Hippocampal formation (tissue), 2 donors: ENCODE measurements at places on chromosomes 11 and 22.

DNA sequence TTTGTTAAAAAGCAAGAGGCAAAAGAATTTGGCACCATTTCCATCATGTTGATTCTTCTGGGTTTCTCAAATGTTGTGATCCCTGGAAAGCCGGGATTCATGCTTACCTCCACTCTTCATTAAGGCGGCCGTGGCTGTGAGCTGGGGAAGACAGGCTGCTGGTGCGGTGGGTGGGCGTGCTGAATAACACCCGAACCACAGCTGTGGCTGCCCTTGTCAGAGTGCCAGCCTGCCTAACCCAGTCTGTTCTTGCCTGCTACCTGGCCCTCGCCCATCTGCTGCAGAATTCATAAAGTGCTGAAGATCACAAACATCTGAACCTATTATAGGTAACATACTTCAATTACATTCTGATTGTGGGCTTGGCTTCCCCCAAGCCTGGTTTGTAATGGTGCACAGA, 95.8 kb upstream of the RCN1 start:
- DNase-seq: no peak

GRCh38 chr11:45880772-45881570, 4.5 kb upstream of the MAPK8IP1 start:
- DNase-seq: no peak

DNA sequence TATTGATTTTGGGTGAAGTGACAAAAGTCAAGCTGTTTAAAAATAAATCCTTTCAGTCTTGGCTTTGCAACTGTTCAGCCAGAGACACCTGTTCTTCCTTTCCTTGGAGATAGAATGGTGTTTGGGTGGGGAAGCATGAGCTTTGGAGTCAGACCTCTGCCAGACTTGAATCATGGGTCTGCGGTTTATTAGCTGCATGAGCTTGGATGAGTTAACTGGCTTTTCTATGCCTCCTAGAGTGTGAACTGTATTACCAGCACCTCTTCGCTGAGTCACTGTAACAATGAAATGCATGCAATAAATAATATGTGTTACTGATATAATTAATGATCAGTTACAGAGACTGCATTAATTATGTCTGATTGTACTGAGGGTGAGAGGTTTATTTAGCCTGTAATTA, 13.5 kb upstream of the MYEOV start:
- no peak for DNase-seq

- DNase-seq: no peak
These were observed 299.0 kb downstream of the MIAT start for GRCh38 chr22:26956371-26956770.

DNA sequence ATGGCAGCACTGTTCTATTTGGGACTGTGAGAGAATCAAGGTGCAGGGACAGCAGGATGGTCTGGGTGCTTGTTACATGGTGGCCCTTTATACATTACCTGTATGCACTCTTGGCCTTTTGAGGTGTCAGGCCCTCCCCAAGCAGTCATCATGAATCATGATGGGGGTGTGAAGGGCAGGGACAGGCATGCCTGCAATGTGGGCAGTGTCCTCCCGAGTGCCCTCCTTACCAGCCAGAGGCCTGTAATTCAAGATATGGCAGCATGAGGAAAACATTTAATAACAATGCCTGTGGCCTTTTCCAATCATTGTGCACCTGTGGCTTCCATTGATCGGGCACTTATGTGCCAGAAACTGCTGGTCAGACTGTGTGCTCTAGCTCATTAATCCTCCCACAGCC, 25.5 kb upstream of the CYP2D6 start:
- DNase-seq: no peak

GRCh38 chr11:126007238-126007637, 55.4 kb downstream of the CDON start:
- no peak for DNase-seq

DNA sequence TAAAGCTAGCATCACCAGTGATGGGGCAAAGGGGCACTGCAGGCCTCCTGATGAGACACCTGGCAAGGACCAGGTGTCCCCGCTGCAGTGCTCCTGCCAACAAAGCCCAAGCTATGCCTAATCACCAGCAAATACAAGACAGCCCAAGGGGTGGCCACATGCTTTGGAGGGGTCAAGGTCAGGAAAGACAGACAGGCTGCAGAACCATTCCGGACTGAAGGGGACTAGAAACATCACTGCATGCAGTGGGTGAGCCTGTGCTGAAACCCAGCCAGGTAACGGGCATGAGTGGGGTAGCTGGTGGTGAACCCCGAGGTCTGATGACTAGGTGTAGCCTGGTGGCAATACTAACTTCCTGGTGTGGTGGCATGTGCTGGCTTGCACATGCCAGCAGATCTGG, 111.1 kb downstream of the MED15 start:
- DNase-seq: no peak

DNA sequence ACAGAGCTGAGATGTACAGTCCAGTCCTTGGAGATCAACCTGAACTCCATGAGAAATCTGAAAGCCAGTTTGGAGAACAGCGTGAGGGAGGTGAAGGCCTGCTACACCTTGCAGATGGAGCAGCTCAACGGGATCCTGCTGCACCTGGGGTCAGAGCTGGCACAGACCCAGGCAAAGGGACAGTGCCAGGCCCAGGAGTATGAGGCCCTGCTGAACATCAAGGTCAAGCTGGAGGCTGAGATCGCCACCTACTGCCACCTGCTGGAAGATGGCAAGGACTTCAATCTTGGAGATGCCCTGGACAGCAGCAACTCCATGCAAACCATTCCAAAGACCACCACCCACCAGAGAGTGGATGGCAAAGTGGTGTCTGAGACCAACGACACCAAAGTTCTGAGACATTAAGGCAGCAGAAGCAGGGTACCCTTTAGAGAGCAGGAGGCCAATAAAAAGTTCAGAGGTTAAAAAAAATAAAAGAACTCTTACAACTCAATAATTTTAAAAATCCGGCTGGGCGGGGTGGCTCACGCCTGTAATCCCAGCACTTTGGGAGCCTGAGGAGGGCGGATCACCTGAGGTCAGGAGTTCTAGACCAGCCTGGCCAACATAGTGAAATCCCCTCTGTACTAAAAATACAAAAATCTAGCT, 69.9 kb upstream of the RTL6 start:
- DNase-seq: no peak

GRCh38 chr11:68961245-68961644, 19.5 kb downstream of the MRGPRD start:
- no peak for DNase-seq

DNA sequence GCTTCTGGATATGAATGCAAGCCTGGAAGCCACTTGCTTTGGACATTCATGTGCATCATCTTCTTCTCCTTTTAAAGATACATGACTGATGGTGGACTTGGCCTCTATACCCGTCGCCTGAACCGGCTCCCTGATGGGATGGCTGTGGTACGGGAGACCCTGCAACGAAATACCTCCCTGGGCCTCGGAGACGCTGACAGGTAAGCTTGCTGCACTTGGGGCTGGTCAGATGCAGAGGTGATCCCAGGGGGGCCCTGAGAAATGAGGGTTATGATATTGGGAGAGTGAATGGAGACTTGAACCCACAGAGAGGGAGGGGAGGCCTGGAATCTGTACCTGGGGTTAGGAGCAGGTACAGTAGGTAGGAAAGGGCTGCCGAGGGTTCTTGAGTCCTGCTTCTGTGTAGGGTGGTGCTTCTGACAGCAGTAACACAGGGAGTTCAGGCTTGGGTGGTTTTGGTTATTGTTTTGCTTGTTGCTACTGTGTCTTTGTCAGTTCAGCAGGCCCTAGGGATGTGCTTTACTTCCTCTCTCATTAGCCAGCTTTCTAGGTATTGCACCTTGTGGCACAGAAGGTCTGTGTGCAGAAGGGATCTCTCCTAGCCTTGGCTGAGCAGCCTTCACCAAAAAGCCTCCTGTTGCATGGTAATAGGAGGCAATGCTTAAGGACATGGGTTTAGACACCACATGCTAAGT, 176.1 kb downstream of the DBX1 start:
- no peak for DNase-seq

GRCh38 chr11:1772270-1773130, 8.8 kb upstream of the CTSD start:
- no peak for DNase-seq
